Muscle of arm (tissue), 14 donors: ENCODE measurements at places on chromosomes 12 and 14.
A peak's percentile ranks its signal among the peaks of the same experiment; 100 is the strongest.

DNA sequence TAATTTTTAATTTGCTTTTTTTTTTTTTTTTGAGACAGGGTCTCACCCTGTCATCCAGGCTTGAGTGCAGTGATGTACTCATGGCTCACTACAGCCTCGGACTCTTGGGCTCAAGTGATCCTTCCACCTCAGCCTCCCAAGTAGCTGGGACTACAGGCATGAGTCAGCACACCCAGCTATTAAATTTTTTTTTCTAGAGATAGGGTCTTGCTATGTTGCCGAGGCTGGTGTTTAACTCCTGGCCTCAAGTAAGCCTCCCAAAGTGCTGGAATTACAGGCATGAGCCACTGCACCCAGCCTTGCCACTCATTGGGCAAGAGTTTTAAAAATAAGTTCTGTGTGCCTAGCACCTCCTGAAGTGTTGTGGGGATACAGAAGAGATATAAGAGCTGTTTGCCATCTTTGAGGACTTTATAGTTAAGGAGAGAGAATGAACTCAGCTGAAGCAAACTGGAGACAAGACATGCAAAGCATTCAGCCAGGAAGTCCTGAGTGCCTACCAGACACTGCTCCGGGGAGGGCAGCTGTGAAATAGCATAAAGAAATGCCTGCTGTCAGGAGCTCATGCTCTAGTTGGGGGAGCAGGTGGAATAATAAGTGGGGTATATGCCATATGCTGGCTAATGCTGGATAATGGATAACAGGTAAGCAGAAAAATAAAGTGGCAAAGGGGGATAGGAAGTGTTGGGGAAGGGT is 15.0 kb upstream of the EMP1 start:
- no peak for DNase-seq

GRCh38 chr12:97944576-97944975 is 482.0 kb downstream of the RMST start:
- no peak for DNase-seq

- DNase-seq: no peak
These were observed 22.4 kb downstream of the FAM222A start for GRCh38 chr12:109735825-109736551.

DNA sequence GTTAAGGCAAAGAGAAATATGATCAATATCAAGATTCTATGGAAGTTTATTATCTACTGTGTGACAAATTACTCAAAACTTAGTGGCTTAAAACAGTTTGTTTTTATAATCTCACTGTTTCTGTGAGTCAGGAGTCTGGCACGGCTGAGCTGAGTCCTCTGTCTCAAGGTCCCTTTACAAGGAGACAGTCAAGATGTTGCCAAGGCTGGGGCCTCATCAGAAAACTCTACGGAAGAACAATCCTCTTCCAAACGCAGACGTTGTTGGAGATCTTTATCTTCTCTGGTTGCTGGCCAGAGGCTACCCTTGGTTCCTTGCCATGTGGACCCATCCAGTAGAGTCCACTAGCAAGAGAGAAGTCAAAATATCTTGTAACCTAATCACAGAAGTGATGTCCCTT is 100.6 kb upstream of the CCND2 start:
- no peak for DNase-seq

GRCh38 chr12:57658890-57659289 is 25.9 kb upstream of the B4GALNT1 start:
- DNase-seq: no peak

- DNase-seq: no peak
These were observed 26.1 kb upstream of the SLC6A13 start for GRCh38 chr12:288687-289086.

GRCh38 chr12:25018146-25018545 is 69.2 kb upstream of the BCAT1 start:
- DNase-seq: no peak

GRCh38 chr12:81263072-81263471 is 185.2 kb downstream of the ACSS3 start:
- no peak for DNase-seq

- no peak for DNase-seq
These were observed 24.3 kb upstream of the TMEM106C start for GRCh38 chr12:47939009-47939601.

DNA sequence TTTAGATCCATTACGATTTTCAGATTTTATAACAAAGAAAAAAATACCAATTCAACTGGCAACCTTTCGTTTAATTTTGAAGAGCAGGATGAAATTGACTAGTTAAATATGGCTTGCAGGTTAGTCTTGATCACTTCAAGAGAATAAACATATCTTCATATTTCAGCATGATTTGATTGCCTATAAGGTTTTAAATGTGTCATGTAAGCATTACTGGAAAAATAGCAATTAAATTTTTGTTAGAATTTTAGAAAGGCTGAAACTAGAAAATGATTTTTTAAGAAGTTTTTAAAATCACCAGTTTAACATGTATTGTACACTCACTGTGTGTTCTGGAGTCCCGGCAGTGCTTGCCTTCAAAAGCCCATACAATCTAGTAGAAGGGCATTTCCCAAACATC is 310.2 kb upstream of the DIO2 start:
- DNase-seq: no peak

- no peak for DNase-seq
These were observed 234.2 kb upstream of the FBXO33 start for GRCh38 chr14:39666386-39666785.

- no peak for DNase-seq
These were observed 56.9 kb downstream of the SCFD1 start for GRCh38 chr14:30678926-30679431.

DNA sequence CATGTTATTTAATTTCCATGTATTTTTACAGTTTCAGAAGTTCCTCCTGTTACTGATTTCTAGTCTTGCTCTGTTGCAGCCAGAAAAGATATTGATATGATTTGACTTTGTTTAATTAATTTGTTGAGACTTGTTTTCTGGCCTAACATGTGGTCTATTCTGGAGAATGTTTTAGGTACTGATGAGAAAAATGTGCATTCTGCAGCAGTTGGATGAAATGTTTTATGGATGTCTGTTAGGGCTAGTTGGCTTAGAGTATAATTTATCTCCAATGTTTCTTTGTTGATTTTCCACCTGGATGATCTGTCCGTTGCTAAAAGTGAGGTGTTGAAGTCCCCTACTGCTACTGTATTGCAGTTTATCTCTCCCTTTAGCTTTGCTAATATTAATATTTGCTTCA is 54.4 kb downstream of the GPR137C start:
- DNase-seq: no peak

DNA sequence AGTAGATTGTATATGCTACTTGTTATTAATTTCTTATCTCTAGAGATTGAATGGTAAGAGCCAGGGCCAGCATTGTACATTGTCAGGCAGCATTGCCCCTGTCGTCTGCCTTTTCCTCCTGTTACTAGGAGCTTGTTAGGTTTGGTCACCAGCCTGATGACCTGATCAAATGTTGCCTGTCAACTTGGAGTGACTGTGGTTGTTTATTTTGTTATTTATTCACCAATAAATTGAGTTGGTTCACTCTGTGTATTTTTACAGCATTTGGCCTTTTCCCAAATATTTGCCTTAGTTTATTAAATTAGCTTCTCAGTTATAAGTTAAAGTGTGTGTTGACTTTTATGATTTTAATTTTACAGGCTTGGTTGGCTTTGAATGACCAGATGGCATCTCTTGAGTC is 88.4 kb downstream of the PRKCH start:
- no peak for DNase-seq

DNA sequence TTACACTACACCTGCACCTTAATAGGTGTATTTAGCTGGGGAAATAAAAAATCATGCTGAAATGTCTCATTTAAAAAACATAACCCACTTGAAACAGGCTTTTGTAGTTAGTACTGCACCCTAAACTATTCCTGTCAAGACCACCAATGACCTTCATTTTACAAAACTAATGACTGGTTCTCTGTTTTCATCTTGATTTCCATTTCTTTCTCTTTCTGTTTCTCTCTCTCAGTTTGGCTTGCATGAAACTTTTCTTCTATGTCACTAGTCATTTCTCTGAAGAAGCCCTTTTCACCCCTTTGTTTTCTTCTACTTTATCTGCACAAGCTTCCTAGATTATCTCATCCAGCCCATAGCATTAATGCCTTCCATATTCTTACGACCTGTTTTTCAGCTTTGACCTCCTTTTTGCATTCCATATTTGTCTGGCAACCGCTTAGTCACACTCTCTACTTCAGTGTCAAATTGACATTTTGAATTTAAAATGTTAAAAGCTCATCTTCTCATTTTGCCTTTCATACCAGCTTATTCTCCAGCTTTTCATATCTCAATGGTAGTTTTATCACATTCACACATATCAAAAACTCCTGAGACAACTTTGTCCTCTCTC is 32.7 kb upstream of the KLRF1 start:
- DNase-seq: no peak

DNA sequence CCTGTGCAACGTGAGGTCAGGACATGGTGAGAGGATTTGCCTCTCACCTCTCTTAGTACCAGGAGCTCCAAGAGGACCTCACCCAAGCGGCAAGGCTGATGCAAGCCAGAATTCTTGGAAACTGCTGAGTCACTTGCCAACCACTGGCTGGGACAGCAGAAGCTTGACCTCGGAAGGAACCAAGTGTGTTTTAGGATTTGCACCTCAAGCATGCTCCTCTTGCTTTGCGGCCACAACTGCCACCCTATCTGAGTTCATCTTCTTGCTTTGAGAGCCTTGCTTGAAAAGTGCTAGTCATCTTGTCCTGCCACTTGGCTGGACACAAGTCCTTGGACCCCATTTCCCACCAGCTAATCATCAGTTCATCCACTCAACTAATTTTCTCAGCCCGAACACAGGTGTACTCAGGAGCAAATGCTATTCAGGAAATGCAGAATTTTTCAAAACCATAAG is 195.8 kb downstream of the SLC25A21 start:
- no peak for DNase-seq

DNA sequence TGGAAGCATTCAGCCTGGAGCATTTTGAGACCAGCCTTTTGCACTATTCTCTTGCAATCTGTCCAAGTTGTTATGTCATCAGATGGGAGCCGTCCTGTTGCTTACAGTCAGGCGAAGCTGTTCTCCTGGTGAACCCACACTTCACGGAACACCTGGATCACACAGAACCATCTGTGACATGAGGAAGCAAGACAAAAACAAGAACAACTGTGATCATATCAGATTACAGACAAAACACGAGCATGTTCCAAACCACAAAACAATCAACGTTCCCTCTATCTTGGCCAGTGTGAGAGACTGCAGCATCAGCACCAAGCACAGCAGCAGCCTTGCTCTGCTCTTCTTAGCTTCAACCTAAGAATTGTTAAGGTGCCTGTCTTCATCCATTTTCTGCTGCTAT is 180.5 kb upstream of the SFSWAP start:
- no peak for DNase-seq

GRCh38 chr12:28248555-28249145 is 58.4 kb downstream of the CCDC91 start:
- no peak for DNase-seq

DNA sequence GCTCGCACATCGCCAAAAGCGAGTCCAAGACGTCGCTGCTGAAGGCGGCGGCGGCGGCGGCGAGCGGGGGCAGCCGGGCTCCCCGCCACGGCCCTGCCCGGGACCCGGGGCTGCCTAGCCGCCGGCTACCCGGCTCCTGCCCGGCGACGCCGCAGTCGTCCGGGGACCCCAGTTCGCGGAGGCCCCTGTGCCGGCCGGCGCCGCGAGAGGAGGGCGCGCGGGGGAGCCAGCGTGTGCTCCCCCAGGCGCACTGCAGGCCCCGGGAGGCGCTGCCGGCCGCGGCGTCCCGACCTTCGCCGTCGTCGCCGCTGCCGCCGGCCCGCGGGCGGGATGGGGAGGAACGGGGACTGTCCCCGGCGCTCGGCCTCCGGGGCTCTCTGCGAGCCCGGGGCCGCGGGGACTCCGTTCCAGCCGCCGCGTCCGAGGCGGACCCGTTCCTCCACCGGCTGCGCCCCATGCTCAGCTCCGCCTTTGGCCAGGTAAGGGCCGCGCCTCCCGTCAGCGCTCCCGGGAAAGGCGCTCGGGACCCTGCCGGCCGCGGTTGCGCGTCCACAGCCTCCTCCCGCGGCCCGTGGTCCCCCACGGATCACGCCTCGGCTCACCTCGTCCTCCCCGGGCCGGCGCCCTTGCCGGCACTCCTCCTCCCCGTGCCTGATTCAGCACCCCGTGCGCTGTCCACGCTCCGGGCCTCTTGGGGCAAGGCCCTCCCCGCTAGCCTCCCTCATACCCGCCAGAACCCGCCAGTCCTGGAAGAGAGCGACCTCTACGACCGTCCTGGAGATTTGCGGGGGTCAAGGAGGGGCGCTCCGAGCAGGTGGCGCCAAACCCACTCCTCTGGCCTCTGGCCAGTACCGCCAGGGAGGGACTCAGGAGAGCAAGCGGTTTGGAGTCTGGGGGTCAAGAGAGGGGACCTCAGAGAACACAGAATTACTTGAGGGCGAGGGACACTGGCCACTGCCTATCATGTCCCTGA is 721 bp downstream of the CABP1 start:
- peak; percentile 38 for DNase-seq

DNA sequence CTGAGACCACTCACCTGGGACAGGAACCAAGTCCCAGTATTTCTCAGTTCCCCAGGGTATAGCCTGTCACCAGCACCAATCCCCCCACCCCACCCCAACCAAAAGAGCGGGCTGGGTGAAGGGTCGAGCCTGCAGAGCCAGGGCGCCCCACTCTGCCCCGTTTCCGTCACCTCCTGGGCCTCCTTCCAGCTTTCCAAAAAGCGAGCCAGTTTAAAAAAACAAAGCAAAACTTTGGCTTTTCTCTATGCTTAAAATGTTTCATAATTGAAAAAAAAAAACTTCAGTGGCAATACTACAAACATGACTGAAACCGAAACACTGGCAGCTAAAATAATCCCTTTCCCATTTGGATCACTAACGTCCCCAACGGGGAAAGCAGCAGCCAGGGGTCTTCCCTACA is 7.5 kb downstream of the CAMKK2 start:
- peak; percentile 61 for DNase-seq

DNA sequence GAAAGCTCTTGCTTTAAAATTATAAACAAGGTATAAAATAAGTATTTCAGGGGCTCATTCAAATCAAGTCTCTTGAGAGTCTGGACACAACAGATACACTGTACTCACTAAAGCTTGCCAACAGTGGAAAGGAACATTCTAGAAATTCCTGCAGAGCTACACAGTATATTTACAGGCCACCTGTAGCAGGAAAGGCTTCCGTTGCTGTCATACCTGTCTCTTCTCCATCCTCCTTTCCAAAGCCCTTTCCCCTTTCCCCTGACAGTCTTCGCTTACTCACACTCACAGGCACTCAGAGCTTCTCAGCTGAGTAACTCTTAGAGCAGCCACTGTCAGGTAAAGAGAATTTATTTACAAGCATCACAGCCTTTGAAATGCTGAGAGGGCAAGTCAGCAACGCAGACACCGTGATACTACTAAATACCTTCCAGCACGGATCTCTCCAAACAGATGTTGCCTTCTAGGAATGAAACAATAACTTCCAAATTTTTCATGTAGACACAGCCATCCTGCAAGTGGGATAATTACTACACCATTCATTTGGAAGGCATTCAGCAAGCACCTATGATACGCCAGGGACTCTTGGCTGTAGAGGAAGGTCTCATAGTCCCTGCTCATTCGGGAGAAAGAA is 167.9 kb downstream of the FOXN3 start:
- no peak for DNase-seq

DNA sequence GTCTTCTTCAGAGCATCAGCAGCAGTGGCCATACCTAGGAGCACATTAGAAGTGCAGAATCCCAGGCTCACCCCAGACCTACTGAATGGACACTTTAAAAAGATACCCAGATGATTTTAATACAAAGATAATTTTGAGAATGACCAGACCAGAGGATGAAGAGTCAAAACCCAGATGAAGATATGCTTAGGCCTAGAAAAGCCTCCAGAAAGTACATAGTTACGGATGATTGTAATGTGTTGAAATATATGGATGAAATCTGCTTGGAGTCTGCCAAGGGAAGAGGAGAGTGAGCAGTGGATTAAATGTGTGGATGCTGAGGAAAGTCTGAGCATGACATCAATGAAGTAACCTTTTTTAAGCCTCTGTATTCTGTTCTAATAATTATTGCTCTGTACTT is 245.7 kb downstream of the CNTN1 start:
- no peak for DNase-seq
